ENCODE measurements at places on chromosomes 2 and 18.

GRCh38 chr2:156489750-156490465, 53.7 kb downstream of the GPD2 start:
- no peak for DNase-seq

- DNase-seq: no peak
These were observed 37.1 kb upstream of the GPR75 start for GRCh38 chr2:53896864-53897263.

DNA sequence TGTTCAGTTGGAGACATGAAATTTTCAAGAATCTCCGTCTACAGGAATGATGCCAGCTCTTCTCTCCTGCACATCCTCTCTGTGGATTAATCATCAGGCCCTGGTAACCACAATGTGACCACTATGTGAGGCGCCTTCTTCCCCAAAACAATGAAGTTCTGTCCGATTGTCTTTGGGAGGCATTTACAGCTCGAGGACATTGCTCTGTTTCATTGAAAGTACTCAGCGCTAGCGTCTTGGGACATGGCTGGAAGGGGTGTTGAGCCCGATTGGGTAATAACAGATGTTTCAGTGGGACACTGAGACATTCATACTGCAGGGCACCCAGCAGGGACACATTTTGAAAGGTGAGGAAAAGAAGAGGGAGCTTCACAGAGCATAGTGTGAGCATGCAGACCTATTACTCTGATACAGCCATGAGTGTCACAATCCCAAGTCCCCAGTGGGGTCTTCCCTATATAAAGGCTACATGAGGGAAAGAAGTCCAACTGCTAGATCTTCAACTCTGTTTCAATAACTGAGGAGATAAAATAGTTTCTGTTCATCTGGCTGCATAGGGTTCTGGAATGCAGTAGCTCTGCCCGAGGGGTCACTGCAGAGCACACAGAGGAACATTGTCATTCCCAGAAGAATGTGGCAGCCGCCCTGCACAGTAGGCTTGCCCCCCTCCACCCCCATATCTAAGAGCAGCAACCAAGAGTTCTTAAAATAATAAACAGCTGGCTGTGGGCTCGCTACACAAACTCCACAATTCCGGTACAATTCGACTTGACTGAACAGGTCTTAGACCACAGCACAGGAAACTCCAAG, 237.3 kb downstream of the OSR1 start:
- no peak for DNase-seq

- DNase-seq: no peak
These were observed 61.4 kb downstream of the DYM start for GRCh38 chr18:49399003-49399402.

DNA sequence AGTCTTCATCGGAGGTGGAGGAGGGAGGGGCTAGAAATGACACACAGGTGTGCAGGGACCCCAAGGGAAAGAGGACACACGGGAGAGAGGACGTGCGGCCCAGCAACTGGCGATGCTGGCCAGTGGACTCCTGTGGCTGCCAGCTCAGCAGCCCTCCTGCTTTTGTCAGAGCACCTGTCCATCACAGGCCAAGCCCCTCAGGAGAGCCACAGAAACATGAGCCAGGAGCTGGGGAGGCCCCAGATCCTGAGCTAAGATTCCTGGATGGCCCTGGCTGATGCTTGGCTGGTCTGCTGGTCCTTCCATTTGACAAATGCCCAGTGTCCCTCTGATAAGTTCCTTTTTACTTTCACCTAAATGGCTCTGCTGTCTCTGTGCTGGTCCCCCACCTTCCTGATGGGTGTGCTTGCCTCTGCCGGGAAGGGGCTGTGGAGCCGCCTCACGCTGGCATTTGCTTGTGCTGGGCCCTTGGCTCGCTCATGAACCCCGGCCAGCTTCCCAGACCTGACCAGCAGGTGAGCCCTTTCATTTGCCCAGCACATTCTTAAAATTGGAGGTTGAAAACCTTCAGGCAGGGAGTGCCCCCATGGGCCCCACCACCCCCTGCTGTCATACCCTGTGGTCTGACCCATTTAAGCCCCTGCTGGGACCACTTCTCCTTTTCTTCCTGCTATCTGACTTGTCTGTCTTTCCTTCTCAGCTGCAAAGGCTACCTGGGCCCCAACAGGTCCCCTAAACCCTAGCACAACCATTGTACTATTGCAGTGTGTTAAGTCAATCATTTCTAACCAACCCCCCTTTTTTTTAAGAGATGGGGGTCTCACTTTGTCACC, 37.3 kb downstream of the CYP27C1 start:
- no peak for DNase-seq

GRCh38 chr2:29749041-29749440, 172.3 kb downstream of the ALK start:
- DNase-seq: no peak

DNA sequence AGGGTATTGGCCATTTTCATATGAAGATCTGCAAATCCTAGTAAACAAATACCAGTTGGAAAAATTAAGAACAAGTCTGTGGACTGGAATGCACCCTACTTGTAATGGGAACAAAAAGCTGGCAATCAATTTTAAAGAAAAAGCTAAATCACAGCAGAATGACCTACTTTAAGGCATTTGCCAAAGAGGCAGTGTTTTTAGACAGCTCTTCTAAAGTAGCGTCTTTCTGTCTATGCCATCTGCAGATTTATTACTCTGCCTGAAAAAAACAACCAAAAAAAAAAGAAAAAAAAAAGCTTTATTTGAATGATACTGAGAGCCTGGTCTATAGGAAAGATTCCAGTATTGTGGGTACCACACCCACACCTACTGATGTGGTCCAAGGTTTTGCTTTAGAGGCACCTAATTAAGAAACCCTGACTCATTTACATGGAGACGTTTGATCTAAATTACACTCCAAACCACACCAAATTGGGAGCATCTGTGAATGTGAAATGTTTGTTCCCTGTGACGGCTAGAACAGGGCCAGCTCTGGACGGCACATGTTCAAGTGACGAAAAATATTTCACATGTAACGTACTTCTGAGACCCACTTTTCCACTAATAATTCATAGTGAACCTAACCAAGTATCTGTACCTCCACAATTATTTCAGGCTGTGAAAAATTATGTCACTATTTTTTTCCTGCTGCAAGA, 597.1 kb downstream of the ARHGAP15 start:
- no peak for DNase-seq
